ENCODE measurements at places on chromosomes 3 and 15.

- no peak for DNase-seq
Observed at GRCh38 chr3:73624821-73625665, at the start of gene PDZRN3. PDZRN3 (minus strand) TSS chr3:73624941.

DNA sequence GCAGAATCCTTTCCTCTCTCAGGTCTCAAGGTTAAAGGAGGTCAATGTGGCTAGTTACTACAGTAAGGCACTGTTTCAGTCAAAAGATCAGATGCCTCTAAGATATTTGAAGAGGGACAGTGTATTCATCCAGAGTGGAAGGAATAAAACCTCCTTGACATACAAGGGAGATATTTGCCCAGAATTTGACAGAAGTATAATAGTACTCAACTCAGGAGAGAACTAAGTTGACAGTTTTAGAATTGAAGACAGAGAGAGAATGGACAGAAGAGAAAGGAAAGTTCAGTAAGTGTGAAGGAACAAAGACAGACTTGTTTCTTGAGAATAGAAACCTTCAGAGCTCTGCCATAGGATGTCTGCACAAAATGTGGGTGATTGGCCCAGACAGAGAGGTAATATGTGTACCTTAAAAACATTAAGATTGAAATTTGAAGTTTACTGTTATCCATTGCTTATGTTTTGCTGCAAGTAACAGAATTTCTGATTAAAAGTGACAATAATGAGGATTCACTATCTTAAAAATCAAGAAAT is 507.1 kb downstream of the IGSF11 start:
- no peak for DNase-seq

- DNase-seq, result no peak
Observed at GRCh38 chr3:166837535-166837934, 542.6 kb downstream of the ZBBX start.

- DNase-seq, result no peak
Observed at GRCh38 chr3:58557491-58557890, 19.7 kb downstream of the FAM107A start.

DNA sequence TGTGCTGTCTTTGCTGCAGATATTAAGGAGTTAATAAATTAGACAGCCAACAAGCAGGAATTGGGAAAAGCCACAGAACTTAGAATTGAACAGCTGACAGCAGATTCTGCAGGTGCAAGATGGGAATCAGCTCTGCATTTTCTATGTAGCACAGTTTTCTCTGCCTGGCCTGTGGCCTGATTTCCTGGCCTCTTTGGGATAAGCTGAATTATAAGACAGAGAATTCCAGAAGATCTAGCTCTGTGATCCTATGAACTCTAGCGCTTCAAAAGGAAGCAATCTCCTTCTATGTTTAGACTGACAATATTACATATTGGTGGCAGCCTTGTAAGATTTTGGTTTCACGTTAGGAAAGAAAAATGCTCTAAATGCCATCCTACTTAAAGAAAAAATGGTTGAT is 24.0 kb upstream of the SOX2 start:
- no peak for DNase-seq

GRCh38 chr3:46699676-46700523 is 1.3 kb upstream of the TMIE start:
- no peak for DNase-seq

DNA sequence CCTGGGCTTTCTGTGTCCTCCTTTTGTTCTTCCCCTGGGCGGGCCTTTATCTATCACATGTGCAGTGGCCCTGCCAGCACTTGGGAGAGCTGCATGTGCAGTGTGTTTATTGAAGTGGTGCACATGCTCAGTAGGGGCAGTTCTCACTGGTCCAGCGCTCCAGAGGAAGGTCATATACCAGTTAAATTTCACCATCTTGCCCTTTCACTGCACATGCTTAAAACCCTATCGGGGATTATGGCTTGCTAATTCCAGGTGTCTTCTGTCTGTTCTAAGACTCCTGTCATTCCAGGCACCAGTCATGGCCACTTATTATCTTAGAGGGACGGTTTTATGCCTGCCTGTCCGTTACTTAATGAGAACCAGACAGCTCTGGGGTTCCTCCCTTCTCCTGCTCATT is 52.2 kb downstream of the ROPN1B start:
- DNase-seq, result no peak

DNA sequence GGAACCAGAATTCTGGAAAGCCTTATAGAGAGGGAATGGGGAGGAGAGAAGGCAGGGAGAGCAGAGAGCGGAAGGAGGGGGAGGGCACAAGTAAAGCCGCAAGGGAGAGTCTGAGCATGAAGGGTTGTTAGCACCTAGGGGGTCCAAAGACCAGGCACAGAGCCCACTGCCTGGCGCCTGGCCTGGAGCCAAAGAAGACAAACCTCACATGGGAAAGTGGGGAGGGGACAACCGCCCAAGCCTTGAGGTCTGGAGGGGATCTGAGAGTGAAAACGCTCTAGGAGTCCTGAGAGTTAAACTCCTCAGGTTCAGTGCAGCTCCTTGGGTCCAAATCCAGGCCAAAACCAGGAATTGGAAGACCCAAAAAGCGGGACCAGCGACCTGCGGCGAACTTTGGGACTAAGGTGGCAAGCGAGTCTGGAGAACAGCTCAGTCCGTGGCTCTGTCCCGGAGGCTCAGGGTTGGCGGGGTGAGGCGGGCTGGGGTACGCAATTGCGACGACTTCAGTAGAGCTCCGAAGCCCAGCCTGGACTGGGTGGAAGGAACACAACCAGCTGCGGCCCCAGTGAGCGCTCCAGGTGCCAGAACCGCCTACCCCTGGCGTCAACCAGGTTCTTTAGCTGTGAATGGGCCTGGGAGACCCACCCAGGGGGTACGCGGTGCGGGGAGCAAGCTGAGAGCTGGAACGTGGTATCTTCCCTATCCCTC is 807 bp upstream of the INAFM2 start:
- no peak for DNase-seq

GRCh38 chr3:112958811-112959560 is 15.9 kb downstream of the CD200R1 start:
- no peak for DNase-seq

DNA sequence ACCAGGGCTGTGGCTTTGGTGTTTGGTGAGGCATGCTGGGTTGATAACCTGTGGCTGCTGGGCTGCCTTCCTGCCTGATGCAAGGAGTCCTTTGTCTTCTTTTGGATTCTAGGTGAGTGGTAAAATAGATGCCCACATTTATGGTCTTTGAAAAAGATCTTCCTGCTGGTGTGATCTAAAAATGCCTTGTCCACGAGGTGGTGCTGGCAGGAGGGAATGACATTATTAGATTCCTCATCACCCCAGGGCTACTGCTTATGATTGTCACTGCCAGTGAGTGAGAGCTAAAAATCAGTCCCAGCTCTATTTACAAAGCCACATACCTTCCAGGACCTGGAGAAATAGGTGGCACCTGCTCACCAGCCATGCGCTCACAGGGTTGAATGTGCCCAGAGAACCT is 355.5 kb upstream of the ROPN1 start:
- no peak for DNase-seq

Measured in CD4-positive, alpha-beta T cell treated with Interleukin-10 for 1 hour (primary cell).